ENCODE measurements at places on chromosomes 12 and 14.

DNA sequence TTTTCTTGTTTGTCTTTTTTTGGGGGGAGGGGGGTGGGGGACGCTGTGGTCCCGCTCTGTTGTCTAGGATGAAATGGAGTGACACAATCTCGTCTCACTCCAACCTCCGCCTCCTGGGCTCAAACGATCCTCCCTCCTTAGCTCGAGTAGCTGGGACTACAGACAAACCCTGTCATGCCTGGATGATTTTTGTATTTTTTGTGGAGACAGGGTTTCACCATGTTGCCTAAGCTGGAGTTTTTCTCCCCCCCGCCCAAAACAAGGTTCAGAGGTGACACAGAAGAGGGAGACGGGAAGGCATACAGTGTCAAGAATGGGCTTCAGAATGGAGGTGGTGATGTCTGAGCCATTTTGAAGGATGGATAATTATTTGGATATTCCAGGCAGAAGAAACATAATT, 116.9 kb upstream of the ATF1 start:
- no peak for DNase-seq

DNA sequence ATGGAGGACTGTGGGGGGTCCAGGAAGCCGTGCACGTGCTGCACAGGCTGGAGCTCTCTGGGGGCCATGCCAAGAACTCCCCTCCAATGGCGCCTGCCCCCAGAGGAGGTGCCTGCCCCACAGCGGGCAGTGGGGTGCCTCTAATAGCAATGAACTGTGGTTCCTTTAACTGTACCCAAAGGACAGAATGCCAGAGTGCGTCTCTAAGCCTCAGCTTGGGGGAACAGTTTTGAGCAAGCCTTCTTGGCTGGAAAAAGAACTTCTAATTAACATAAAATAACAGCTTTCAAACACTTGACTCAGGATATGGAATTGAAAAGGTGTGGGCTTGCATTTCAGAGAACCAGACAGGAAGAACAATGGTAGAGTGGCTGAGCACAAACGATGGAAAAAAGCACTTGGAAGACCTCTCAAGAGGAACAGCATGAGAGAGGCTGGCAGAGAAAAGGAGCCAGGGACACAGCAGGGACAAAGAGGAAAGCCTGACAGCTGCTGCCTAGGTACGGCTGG, 195.6 kb downstream of the TTC7B start:
- no peak for DNase-seq

DNA sequence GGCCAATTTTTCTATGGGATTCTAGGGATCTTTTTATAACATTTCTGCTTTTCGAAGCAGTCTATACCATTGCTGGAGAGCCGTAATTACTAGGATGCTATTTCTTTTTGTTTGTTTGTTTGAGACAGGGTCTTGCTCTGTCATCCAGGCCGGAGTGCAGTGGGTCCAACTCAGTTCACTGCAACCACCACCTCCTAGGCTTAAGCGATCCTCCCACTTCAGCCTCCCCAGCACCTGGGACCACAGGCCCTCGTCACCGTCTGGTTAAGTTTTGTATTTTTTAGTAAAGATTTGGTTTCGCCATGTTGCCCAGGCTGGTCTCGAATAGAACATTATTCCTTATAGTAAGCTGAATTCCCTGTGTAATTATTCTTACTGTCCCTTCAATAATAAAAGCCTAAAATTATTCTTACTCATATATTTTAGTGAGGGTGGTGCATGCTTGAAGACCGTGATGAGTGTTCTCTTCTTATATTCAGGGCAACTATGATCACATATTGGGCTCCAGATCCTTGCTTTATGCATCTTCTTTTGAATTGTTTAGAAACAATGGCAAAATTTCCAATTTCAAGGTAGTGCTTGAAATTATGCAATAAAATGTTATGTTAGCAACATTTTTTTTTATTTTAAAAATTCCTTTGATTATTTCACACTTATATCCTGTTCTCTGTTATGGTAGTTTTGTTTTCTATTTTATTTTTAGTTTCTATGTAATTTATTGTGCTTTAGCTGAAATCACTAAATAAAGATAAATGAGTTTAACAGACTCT, 66.2 kb downstream of the CRADD start:
- no peak for DNase-seq

- DNase-seq: no peak
Measured at GRCh38 chr14:100532154-100532861, 54.9 kb downstream of the BEGAIN start.

- no peak for DNase-seq
Measured at GRCh38 chr14:33811721-33812120, 139.2 kb downstream of the EGLN3 start.

GRCh38 chr12:11719678-11720099, 70.2 kb downstream of the ETV6 start:
- no peak for DNase-seq

DNA sequence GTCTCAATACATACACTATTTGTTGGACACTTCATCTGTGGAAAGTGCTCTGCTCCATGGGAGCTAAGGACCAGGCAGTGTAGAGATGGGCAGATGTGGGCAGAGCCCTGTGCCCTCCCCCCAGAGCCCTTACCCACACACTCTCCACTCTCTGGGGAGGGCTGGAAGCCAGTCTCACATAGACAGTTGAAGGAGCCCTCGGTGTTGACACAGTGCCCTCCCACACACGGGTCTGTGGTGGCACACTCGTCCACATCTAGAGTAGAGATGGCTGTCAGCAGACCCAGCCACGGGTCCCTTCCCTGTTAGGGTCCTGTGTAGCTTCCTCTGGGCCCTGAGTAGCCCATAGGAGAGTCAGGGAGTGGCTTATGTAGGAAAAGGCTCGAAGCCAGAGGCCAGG, 14.3 kb downstream of the ISCA2 start:
- DNase-seq: no peak

DNA sequence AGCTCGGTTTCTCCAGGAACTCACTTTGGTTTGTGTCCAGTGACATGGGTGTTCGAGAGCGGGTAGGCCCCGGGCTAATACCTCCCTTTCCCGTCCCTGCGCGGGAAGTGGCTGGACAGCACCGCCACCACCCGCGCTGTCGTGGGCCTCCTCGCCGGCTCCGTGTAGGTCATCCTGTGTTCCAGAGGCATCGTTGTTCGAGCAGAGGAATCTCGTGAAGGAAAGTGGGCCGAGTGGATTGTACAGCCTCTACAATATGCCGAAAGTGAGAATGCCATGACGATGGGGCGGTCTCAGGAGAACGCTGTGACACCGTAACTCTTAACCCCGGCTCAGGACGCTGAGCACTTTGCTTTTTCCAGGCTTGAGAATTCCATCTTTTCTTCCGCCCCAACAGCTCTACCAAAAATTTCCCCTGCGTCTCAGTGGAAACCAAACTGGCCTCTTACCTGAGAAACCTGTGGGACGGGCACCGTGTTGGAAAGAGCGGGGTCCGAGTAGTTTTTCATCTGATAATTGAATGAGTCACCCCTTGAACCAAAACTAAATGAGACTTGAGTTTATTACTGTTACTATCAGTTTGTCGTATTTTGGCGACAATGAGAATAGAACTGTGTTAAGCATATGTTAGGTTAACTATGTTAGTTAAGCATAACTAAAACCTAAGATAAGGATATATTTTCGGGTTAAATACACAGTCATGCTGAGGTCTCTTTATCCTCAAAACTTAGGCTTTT, 510 bp downstream of the EIF2S1 start:
- DNase-seq: no peak

DNA sequence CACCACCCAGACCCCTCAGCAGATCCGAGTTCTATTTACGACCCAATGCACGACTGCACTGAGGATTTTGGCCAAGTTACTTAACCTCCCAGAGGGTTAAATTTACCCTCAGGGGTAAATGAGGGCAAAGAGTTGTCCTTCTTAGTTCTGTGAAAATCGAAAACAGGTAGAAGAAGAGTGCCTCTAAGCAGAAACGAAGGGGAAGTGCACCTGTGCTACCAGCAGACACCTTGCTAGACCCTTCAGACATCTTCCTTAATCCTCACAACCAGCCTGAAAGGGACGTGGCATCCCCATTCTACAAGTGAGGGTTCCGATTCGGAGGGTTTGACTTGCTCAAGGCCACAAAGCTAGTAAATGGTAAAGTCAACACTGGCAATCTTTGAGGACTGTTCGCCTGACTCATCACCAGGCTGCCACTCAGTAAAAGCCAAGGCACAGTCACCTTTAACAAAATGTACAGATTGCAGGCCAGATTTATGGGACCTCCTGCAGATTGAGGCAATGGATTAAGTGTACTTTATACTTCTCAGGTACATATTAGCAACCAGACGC, 1.6 kb downstream of the GSG1 start:
- DNase-seq: no peak

GRCh38 chr14:75522983-75523318, 682 bp downstream of the BATF start:
- no peak for DNase-seq

DNA sequence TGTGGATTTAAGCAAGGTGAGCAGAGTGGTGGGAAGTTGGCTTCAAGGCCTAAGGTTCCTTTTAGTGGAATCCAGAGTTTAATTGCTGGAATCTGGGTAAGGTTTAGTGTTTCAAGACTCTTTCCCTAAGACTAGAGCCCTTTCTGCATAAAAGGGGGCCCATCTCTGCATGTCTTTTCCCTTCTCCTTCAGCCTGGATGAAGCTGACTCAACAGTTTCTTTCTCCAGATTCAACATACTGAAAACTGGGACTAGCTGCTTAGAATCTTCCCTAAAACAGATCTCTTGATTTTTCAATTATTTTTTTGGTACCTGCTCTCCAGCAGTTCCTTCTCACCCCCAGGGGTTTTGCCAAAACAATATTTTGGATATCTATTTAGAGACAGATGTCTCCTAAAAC, 34.0 kb downstream of the SLC4A8 start:
- DNase-seq: no peak

DNA sequence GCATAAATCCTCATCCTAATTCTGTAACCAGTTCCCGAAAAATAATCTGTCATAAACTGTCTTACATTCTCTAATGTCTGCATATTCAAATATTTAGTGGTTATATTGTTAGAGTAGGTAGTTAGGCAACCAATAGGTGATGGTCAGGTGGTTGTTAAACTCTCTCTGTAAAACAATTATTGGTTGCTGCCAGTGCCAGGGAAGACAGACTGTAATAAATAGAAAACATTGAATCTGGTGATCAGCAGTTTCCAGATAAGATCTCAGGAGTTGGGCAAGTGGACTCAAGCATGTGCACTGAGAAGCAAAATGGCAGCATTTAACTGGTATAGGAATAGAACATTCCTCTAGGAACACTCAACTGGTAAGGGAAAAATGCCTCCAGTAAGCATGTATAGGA, 325.5 kb downstream of the ACSS3 start:
- DNase-seq: no peak
